ENCODE measurements at places on chromosomes 5 and 9.

GRCh38 chr5:31855134-31856040 is 216.5 kb downstream of the PDZD2 start:
- no peak for DNase-seq

DNA sequence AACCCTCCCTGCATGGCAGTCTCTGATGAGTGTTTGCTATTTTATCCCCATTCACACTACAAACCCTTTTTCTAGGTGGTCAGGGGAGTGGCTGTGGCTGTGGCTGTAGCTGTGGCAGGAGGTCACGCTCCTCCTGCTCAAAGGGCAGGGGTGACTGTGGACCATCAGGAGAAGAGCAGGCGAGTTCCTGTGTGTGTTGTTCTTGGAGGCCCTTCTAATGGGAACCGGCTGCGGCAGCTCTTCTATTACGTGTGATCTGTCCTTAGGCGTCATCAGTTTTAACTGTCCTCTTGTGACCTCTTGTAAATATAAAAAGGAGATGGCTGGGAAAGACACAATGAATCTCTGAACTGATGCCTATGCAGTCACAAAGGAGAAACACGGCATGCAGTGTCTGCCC is 65.1 kb downstream of the ANKH start:
- peak; percentile 12 for DNase-seq

GRCh38 chr9:75658301-75658905 is 232.1 kb upstream of the PCSK5 start:
- DNase-seq, result no peak

DNA sequence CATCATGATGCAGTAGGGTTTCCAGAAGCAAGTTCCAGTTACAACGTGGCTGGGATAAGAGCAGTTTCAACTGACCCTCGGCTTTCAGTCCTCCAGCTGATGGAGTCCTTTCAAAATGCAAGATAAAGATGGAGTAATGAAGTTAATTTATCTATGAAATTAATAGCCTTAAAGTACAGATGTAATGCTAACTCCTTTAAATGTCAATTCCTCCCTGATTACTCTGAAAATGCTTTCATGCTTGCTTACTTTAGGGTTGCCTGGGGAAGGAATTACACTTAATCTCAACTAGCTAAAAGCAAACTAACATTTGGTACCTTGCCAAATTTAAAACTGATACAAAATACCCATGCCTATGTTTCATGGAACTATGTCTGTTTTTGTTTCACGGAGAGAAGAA is 178.4 kb downstream of the KIAA0825 start:
- no peak for DNase-seq

DNA sequence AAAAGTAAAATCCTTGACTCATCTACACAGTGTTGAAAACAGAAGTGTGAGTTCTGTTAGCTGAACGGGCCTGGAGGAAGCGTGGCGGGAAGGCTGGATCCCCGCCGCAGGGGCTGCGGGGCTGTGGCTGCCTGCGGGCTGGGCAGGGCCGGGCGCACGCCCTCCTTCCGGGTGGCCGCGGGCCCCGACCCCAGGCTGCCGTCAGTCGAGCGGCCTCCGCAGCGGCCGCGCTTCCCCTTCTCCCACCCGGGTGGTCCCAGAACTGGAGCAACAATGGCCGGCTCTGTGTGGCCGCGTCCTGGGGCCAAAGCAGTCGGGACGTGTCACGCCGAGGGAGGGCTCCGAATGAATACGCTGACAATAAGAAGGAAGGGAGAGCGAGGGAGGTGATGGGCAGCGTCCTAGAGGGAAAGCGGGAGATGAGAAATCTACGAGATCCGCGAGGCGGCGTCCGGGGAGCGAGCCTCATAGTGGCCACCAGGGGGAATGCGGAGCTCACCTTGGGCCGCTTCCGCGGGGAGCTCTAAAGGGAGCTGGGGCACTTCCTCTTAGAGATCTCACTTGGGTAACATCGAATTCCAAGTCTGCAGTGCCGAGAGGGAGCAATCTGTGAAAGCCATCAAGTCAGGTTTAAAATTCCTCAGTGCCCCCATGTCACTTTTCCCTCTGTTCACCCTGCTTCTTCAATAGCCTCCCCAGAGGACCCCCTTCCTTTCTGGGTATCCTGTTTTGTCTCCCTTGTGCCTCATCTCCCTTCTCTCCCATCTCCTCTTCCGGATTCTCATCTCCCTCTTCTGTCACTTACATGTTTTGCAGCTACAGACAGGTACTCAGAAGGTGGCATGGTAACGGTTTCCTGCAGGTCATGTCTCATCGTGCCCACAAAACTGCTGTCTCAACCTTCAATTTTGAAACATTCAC is 83.9 kb downstream of the SLC1A3 start:
- no peak for DNase-seq

GRCh38 chr5:146338774-146339714 is at the start of gene POU4F3:
Gene POU4F3 (plus strand): TSS chr5:146338839. CDS start chr5:146339113, 274 bp downstream.
- DNase-seq, result no peak

GRCh38 chr5:56480705-56481427 is 247.7 kb upstream of the ANKRD55 start:
- DNase-seq, result no peak

DNA sequence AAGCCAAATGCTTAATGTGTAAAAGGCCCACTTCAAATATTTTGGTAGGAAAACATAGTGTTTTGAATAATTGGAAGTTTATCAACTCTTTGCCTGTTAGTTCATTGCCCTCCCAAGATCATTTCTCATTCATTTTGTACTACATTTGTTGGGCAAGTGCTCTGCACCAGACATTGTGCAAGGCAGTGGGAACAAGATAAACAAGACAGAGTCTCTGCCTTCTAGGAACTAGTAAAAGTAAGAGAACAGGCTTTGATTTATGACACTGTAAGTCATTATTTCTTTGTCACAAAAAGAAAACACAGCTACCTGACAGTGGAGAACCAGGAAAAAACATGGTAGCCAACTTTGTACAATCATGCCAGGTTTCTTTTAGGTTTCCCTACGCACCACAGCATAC is 63.7 kb upstream of the PAM start:
- no peak for DNase-seq

DNA sequence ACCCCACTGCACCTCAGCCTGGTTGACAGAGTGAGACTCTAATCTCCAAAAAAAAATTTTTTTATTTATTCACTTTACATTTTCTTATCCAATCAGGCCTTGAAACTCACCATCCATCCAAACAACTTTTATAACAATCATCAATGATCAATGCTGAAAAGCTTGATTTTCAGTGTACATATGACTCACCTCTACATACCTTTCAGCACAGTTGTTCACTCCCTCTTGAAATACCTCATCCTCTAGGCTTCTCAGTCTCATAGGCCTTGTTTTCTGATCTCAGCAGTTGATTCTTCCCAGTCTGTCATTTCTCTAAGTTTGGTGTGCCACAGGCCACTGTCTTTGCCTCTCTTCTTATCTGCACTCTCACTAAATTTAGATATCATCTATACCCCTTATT is 36.2 kb downstream of the GRIN3A start:
- DNase-seq, result no peak

- no peak for DNase-seq
Observed at GRCh38 chr5:141680751-141681201, 1.3 kb downstream of the ARAP3 start.

DNA sequence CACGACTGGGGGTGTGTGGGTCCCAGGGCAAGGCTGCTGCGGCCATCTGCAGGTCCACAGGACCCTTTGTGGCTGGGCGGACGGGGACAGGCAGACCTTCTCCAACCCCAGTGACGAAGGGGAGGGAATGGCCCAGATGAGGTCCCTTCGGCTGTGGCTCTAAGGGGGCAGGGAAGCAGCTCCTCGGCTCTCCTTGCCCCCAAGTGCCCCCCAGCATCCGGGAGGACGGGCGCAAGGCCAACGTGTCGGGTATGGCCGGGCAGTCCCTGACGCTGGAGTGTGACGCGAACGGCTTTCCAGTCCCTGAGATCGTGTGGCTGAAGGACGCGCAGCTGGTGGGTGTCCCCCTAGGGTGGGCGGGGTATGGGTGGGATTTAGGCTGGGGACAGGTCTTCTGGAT is 82.8 kb downstream of the HMCN2 start:
- no peak for DNase-seq

DNA sequence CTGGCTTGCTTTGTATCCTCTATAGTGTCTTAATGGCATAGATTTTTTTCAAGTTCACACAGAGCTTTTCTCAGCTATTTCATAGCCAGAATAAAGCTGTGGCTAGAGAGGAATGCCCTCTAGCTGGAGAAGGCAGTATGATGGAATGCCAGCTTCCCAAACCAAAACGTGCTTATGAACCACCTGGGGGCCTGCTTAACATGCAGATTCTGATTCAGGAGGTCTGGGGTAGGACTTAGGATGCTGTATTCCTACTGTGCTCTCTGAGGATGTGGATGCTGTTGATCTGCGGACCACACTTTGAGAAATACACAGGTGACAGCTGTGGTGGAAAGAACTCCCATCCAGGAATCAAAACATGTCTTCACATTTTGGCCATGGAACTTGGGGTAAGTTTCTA is 49.9 kb upstream of the DPYSL3 start:
- DNase-seq, result no peak

DNA sequence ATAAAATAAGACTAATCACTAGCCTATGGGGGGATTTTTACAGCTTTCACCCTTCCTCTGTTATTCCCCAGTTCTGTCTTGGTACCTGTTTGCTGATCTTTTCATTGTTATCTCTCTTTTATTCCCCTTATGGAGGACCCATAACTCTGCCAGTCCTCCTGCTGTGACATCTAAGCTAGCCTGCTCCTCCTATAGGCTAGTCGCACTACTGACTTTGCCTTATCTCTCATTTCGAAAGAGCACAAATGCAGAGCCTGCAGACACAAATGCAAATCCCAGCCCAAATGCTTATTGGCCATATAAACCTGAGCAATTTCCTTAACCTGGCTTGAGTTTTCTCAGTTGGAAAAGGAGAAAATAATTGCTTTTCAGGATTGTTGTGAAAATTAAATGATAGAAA is 59.1 kb upstream of the CAMK4 start:
- DNase-seq, result no peak

GRCh38 chr9:103078581-103078980 is 83.4 kb downstream of the CYLC2 start:
- DNase-seq, result no peak

- DNase-seq, result no peak
Observed at GRCh38 chr5:120405286-120405864, 58.7 kb upstream of the PRR16 start.

GRCh38 chr9:114238472-114238871 is 83.1 kb downstream of the COL27A1 start:
- no peak for DNase-seq

DNA sequence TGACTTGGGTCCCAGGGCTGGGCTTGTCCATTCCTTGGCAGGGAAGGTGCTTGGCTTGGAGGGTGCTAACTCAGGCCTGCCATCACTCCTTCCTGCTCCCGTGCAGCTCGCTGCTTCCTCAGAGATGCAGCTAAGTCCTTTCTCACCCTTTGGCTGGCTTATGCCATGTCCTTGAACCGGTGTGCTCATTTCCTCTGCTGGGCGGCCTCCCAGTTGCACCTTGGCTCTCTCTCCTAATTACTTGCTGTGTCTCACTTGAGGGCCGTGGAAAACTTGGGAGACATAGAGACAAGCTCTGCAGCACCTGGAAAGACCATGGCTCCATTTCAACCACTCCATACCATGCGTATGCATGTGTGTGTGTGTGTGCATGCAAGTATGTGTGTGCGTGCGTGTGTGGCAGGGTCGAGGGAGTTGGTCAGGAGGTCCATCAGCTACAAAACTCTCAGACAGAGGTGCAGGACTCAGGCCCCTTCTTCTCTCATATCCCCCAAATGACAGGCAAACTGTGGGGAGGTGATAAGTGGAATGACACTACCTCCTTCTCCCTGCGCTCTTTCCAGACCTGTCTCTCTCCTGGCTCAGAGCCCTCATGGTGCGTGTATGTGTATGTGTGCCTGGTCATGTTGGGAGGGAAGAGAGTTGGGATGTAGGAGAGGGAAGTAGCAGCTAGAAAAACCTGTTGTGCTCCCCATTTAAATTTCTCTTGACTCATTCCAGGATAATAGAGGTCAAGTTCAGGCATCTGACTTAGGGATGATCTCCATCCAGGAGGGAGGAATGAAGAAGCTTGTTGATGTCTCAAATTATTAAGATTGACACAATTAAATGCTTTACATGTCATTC is 17.6 kb upstream of the MTMR12 start:
- DNase-seq, result no peak

GRCh38 chr9:88923653-88924288 is 67.5 kb upstream of the S1PR3 start:
- no peak for DNase-seq

DNA sequence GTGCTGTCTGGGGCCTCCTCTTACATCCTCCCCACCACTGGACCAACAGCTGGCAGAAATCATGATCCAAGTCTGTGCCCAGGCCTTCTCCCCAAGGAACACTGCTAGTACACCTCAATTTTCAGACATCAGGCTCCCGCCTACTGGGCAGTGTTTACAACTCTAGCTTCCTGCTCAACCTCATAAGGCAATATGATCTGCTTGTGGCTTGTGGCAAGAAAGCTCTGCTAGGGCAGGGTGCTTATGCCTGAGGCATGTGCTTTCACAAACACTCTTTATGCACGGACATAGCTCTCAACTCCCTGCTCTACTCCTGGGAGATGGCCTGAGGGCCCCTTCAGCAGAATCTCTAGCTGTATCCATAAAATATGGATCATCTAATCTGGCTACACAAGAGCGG is 32.5 kb downstream of the SH3TC2 start:
- DNase-seq, result no peak

- no peak for DNase-seq
Observed at GRCh38 chr9:81080900-81081299, 608.4 kb downstream of the TLE1 start.

GRCh38 chr5:72558383-72558782 is 51.2 kb upstream of the ZNF366 start:
- DNase-seq, result no peak

DNA sequence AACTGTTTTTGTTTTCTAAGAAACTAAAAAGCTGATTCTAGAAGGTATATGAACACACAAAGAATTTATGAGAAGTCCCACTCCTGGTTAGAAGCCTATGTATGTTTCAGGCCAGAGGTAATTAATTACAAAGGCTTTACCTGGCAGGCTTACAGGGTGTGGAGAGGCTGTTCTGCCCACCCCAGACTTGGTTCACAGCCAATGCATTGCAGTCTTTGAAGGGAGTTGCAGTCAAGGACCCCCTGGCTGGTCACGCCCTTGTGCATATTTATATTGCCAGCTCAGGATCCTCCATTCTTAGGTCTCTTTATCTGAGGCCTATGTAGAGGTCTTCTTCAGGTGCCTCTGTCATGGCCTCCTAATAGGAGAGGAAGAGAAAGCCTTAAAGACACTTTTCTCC is 13.6 kb upstream of the PRSS3 start:
- no peak for DNase-seq

DNA sequence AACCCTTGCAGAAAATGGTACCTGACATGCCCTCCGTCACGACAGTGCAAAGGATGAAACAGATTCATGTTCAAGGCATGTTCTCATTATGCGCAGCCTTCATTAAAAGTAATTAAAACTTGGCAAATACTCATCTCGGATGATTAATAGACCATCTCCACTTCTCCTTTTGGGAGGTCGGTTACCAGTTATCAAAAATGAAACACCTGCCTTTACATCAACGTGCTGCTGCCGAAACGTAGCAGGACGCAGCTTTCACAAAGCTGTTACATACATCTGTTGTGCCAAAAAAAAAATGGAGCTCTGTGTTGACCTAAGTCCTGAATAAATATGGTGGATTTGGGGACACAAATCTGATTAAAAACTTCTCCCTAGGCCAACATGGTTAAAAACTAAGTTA is 75.7 kb downstream of the PTCH1 start:
- DNase-seq, result no peak

Data from GOT3 (cell line).